ENCODE measurements at places on chromosomes 7 and 10.

DNA sequence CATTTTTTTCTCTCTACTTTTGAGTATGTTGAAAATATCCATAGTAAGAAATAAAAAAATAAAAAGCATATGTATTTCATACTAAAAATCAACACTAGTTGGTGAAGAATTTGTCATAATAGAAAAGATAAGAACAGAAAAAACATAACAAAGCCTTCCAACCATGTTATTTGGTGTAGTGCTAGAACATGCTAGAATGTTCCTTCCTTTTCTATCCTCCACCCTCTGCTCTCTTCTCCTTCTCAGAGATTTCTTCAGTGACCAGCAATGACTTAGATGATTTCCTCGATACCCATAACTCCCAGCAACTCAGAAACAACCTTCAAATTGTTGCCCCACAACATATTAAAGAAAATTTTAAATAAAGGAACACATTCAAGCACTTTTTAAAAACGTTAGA is 2.6 kb downstream of the ZC3HAV1 start:
- DNase-seq: no peak

DNA sequence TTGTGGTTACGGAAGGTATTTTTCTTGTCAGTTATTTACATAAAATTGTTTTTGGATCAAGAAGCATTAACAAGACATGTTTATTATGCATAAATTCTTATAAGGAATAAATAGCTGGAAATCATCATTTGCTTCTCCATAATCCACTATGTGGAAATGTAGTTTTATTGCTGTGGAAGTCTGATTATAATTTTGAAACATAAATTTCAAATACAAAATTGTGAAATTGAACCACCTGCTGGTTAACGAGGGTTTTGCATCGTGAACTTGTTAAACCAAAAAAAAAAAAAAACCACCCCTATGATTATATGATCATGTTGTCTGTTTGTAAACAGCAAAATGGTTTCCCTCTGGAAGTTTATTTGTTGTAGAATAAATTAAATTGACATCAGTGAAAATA is 25.9 kb downstream of the ABRAXAS2 start:
- DNase-seq: no peak

GRCh38 chr10:32210306-32211045 is 136.5 kb downstream of the EPC1 start:
- DNase-seq: no peak

GRCh38 chr10:78378192-78378591 is 344.5 kb downstream of the RPS24 start:
- DNase-seq: no peak

DNA sequence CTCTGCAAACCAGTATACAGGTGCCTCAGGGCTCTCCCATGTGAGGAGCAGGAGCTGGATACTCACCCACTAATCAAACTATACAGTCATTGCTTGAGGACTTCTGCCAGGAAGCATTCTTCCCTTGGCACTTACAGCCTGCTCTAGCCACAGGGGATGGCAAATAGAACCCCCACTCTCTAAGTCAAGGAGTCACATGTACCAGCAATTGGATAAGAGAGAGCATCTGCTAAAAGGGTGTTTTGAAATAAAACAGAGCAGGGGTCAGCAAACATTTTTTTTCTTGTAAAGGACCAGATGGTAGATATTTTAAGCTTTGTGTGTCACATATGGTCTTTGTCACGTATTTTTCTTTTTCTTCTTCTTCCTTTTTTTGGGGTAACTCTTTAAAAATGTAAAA is 865.2 kb upstream of the GHITM start:
- DNase-seq: no peak

DNA sequence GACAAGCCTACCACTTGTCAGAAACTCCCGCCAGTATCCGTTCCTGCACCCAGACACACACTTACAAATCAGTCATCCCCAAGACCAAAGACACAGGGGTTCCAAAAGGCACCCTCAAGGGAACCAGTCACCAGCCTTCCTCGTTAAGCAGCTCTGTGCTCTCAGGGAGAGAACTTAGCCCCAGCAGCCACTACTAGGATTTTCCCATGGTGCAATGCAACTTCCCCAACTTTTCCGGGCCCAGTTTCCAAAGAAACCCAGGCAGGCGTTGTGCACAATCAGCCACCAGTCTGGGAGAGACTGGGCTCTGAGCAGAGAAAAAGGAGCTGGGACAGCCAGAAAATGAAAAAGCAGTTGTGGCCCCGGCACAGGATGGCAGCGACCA is 1.2 kb downstream of the DLG5 start:
- no peak for DNase-seq

DNA sequence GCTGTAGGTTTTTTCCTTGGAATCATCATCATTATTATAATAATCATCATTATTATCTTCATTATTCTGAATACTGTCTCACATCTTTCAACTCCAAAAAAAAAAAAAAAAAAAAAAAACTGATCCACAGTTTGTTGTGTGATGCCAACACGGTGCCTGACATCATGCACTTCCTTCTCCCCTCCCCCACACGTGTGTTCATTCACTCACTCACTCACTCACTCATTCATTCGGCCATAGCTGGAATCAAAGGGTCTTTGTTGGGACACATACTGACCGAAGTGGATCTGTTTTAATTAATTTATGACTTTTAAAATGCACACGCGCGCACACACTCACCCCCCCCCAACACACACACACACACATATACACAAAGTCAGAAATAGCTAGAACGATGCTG is 177.8 kb downstream of the PIP4K2A start:
- no peak for DNase-seq

GRCh38 chr10:7302392-7302906 is 108.4 kb downstream of the SFMBT2 start:
- no peak for DNase-seq

GRCh38 chr10:8061274-8062211 is 7.1 kb downstream of the GATA3 start:
- peak; percentile 52 for DNase-seq

GRCh38 chr10:129090618-129091366 is 376.2 kb upstream of the MGMT start:
- no peak for DNase-seq
